AG09319 (cell line): ENCODE measurements at places on chromosomes 4 and X.
A peak's percentile ranks its signal among the peaks of the same experiment; 100 is the strongest.

- no peak for DNase-seq
Observed at GRCh38 chr4:99536271-99536670, 25.4 kb downstream of the C4orf17 start.

GRCh38 chr4:130080872-130081451, 985.0 kb downstream of the C4orf33 start:
- no peak for DNase-seq

DNA sequence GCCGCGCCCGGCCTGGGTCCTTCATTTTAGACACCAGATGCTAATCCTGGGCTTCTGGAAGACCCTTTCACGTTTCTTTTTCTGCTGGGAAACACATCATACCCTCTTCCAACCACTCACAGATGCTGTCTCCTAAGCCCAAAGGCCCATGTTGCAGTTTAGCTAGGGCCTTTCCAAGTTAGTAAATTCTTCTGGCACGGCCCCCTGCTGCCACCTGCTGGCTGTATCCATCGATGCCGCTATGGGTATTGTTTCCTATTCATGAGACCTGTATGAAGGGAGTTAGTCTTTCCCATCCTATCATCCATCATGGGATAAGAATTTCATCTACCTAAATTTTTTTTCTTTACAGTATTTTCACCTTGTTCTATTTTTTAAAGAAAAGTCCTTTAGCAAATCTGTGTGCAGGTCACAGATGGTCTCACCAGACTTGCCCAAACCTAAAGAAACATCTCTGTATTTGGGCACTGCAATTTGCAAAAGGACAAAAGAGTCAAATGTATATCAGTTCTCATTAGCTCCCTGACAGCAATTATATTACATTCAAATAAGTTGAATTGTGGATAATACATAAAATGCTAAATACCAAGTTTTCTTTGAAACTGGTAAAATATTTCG, 37.8 kb upstream of the SLC9A7 start:
- peak; percentile 42 for DNase-seq

DNA sequence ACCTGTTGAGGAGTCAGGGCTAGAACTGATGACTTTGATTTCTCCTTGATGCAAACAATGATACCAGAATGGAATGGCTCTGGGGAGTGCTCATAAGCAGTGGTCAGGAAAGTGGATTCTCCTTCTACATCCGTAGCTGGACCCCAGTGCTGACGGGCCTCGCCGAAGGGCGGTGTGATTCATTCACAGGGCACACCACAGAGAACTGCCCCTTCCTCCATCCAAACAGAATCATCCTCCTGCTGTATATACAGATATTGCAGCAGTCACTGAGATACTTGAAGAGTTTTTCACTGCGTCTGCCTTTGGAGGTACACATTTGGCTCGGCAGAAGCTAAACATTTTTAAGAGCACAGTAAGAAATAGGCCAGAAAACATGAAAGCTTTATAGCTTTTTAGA, 7.3 kb upstream of the DCTD start:
- no peak for DNase-seq
